ENCODE measurements at places on chromosomes 2 and 18.

GRCh38 chr2:189308056-189308790 lies 128.7 kb upstream of the COL5A2 start:
- no peak for DNase-seq

DNA sequence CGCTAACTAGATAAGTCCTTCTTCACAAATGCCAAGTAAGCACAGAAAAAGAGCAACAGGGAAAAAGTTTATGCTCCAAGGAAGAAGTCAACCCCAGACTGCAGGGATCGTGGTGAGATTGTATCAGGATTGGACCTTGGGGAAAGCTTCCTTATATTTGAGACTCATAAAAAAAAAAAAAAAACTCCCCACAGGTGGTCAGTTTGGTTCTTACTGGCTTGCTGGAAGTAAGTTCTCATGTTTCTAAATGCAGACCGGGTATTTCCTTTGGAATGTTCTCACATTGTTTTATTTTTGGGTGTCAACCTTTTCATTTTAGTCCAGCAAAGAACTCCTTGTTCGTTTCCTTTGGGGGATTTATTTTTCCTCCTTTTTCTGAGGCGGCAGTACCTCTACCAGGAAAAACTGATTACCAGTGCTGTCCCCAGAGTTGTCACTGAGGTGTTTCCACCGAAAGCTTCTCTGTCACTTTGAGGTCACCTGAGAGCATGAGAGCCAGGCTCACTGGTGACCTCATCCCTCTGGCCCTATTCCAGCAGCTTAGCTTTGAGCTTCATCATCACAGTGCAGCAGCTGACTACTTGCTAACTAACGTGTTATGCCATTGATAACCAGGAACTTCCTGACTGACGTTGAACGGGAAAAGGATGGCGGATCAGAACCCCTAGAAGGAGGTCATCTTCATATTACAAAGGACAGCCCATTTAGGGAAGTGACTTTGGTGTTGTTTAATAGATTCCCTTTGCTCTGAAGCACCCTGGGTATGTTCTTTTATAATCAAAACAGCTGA lies 16.8 kb upstream of the ATP8B1 start:
- DNase-seq, result peak; percentile 82

GRCh38 chr18:51897884-51898283 lies 442.1 kb upstream of the DCC start:
- DNase-seq, result no peak

DNA sequence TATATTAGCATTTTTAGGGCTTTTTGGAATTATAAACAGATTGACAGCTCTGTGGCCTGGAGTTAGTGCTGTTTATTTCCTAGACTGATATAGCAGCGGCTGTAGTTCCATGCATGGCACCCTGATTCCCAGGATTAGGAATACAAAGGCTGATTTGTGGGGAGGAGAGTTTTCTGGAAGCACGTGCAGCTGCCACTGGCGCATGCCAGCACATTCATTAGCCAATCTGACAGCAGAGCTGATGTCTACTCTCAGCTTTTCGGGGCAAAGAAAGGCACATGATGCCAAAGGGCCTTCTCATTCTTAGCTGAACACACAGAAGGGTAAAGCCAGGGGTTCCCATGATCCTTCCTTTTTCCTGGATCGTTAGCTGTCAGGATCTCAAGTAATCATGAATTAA lies 45.7 kb upstream of the RAPH1 start:
- DNase-seq, result no peak

DNA sequence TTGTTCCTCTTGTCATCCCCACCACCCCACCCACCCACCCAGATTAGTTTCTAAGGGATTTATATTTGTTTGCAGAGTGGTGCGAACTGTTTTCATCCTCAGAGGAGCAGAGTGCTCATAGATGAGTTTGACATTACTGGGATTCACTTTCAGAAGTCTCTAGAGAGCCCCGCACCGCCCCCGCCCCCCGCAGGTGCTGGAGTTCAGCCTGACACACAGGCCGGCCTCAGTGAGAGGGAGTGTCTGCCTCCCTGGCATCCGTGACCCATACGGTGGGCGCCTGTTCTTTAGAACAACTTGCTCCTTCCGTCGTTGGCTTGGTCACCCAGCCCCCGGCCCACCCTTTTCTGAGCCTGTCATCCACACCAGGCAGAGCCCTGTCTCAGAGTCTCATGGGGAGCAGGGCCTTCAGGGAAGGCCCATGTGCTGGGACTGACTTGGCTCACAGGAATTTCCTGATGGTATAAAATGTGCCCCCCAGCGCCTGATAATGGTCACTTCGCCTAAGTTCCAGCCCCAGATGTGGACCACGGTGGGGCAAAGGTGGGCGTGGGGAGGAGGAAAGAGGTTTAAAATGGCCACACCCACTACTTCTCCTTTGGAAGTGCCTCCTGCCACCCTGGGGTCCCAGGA lies 44.3 kb downstream of the HPCAL1 start:
- DNase-seq, result no peak

- no peak for DNase-seq
Measured at GRCh38 chr2:201931951-201932350, 101.7 kb upstream of the FZD7 start.

DNA sequence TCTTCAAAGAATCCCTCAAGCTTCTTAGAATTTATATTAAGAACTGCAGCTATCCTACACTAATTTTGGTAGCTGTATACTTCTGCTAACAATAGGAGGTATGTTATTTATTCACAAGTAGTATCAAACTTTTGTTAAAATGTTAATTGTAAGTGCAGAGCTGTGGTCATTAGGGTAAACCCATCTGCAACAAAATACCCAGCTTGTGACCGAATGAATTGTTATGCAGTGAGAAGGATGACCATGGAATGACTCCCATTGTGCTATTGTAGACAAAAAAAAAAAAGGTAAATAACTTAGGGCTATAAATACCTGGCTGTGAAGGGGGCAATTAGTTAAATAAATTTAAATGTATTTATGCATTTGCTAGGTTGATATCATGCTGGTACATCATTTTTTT lies 186.1 kb downstream of the ADCYAP1 start:
- no peak for DNase-seq

GRCh38 chr2:202091476-202091875 lies 18.4 kb downstream of the KIAA2012 start:
- DNase-seq, result no peak

DNA sequence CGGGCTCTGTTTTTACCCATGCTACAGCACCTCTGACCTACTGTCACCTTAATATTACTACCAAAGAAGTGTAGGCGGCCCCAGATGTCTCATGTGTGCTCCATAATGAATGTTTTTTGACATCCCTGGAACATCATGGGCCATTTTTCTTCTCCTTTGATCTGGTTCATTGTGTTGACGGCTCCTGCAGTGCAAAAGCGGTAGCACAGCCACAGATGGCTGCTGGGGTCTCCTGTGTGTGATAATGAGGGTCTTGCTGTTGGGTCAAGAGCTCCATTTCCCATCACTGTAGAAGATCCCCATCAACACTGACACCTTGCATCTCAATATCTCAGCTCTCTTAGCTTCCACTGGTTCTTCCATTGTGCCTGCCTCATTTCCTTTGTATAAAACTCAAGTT lies 95.0 kb downstream of the CDH20 start:
- DNase-seq, result no peak

GRCh38 chr2:19235308-19235707 lies 123.1 kb downstream of the OSR1 start:
- DNase-seq, result no peak

GRCh38 chr2:170739507-170740046 lies 24.4 kb downstream of the SP5 start:
- DNase-seq, result no peak

DNA sequence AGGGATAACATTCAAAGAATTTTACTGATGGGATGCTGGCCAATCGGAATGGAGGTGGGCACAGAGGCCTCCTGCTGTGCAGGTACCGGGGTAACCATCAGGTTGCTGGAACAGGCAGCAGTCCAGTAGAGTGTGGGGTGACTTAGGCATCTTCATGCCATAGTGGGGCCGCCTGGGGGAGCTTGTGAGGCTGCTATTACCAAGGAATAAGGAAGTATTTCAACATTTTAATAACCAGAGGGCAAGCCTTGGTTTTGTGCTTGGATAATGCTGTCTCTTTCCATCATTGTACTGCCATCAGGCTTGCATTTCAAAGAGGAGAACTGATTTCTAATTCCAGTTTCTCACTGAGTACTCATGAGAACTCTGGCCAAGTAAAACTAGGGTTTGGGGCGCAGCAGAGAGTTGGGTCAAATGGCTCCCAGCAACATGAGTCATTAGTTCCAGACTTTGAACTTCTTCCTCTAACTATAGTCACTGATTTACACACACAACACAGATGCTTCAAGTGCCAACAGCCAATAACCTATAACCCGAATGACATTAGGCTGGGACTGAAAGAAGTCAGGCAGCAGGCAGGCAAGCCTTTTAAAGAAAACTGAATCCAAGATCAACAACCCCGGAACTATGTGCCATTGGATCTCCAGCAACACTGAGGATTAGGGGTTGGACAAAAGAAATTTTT lies 56.1 kb upstream of the FHL2 start:
- peak; percentile 4 for DNase-seq

DNA sequence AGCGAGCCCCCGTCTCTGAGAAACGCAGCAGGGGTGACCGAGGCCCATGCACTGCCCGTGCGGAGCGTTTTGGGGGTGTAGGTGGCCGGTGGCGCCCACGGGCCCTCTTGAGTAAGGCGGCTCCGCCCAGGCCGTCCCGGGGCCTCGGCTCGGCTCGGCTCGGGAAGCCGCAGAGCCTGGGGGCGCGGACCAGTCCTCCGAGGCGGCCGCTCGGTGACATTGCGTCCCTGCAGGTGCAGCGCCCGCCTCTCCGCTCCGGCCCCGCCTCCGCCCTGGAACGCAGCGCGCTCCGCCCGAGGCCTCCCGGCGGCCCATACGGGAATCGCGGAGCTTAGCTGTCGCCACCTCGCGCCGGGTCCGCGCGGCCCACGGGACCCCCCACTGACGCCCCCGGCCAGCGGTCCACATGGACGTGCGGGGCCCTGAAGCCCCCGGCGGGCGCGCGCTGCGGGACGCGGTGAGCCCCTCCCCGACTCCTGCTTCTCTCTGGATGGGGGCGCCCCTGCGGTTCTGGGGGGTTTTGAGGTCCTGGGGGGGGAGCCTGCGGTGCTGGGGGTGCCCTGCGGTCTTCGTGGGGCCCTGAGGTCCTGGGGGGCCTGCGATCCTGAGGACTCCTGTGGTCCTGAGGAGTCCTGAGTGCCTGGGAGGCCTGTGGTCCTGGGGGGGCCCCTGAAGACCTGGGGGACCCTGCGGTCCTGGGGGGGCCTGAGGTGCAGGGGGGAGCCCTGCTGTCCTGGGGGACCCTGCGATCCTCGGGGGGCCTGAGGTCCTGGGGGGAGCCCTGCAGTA lies at the start of gene HSBP1L1:
Gene HSBP1L1, plus strand, starts transcription at position 314 of the 789 bp plus-strand sequence. Its CDS starts 93 bp downstream, at position 407.
- peak; percentile 64 for DNase-seq

DNA sequence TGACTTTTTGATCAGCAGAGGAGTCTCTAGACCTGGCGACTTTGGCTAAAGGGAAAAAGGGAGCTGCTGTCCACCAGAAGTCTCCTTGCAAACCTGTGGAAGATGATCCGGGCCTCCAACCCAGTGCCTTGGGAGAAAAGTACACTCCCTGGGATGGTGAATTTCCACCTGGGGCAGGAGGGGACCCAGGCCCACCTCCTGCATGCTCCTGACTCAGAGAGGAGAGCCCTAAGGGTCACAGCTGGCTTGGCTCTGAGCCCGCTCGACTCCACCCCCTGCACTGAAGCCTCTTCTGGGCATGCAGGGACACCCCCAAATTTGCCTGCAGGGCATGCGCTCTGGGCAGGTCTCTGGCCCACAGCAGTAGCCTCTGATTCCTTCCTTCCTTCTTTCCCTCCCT lies 66.5 kb downstream of the PDCL3 start:
- DNase-seq, result no peak

- DNase-seq, result no peak
Measured at GRCh38 chr2:222504719-222505118, 80.4 kb downstream of the SGPP2 start.

DNA sequence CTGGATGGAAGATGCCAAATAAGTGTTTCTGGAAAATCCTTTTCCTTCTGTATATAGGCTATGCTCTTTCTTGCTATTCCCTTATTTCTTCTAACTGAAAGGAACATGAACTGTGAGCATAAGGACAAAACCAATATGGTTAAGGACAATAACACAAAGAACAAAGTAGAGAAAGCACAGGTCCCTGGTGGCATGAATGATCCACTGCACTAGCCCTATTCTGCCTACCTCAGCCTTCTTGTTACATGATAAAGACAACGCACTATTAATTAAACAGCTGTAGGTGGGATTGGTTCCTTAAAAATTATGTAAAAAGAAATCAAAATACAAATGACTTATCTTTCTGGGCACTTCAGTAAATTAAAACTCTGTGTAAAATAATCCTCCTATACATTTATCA lies 1.9 kb upstream of the WDR75 start:
- DNase-seq, result no peak

DNA sequence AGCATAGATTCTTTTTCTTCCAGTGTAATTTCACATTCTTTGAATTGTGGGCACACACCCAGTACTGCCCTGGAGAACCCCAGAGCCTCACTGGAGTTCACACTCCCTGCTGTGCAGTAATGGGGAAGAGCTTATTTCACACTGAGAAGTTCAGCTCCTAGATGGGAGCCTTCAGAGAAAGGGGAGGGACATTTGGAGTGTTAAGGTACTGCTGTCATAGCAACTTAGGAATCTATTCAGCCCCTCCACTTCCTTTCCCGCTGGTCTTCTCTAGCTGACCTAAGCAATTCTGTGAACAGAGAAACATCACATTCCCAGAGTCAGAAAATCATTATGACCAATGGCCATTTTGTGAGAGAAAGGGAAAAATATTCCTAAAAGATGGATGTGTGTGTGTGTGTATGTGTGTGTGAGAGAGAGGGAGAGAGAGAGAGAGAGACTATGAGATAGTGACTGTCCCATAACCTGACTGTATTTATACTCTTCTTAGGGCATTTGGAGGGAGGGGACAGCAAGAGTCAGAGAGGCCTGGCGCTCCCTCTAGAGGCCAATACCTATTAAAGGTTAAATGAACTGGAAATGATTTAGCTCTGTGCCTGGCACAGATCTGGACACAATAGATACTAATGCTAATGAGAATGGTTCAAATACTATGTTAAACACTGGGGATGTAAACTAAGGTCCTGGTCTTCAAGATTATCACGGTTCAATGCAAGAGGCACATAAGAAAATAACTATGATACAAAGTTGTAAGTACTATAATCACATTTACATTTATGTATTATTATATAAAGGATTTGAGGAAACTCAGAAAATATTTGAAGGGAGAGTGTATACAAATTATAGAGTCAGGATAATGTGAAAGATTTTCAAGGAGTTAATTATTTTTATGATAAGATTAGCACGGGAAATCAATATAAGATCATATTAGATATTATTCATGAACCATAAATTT lies 41.5 kb upstream of the RPE start:
- DNase-seq, result no peak

DNA sequence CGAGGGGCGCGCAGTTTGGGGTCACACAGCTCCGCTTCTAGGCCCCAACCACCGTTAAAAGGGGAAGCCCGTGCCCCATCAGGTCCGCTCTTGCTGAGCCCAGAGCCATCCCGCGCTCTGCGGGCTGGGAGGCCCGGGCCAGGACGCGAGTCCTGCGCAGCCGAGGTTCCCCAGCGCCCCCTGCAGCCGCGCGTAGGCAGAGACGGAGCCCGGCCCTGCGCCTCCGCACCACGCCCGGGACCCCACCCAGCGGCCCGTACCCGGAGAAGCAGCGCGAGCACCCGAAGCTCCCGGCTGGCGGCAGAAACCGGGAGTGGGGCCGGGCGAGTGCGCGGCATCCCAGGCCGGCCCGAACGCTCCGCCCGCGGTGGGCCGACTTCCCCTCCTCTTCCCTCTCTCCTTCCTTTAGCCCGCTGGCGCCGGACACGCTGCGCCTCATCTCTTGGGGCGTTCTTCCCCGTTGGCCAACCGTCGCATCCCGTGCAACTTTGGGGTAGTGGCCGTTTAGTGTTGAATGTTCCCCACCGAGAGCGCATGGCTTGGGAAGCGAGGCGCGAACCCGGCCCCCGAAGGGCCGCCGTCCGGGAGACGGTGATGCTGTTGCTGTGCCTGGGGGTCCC lies at the start of gene ITGA4:
Gene ITGA4, plus strand, starts transcription at position 266 of the 620 bp plus-strand sequence. Its CDS starts 269 bp downstream, at position 535.
- DNase-seq, result peak; percentile 26
